ENCODE measurements at places on chromosomes 2 and 18. TPM values are rescaled to one million over a fixed set of nuclear protein-coding genes. Genes with fewer than 3 reads are reported as not detected.

CLIP4 gene
- 5.4 TPM for polyA plus RNA-seq

ZNF804A gene
- 1.3 TPM for polyA plus RNA-seq

SCN3A gene
- 10.8 TPM for polyA plus RNA-seq

GPR155 gene
- 2.8 TPM for polyA plus RNA-seq

CNRIP1 gene
- polyA plus RNA-seq: 32.8 TPM

NETO1 gene
- polyA plus RNA-seq: 2.6 TPM

RIT2 gene
- polyA plus RNA-seq: 8.6 TPM

SFT2D3 gene
- polyA plus RNA-seq: 5.2 TPM

KIAA2012 gene
- polyA plus RNA-seq: 0.42 TPM

BIN1 gene
- 145 TPM for polyA plus RNA-seq

LRP1B gene
- polyA plus RNA-seq: 0.98 TPM

TMEM169 gene
- polyA plus RNA-seq: 8.2 TPM

MOGAT1 gene
- polyA plus RNA-seq: not detected

PPP4R3B gene
- polyA plus RNA-seq: 19.9 TPM

LIMS3 gene
- not detected for polyA plus RNA-seq

KCNG3 gene
- polyA plus RNA-seq: 0.41 TPM

FAHD2B gene
- polyA plus RNA-seq: 26.8 TPM

SERPINB10 gene
- polyA plus RNA-seq: not detected

WBP1 gene
- polyA plus RNA-seq: 177 TPM

ANO7 gene
- 1.3 TPM for polyA plus RNA-seq

DLGAP1 gene
- polyA plus RNA-seq: 8.0 TPM

DYNAP gene
- polyA plus RNA-seq: not detected

CLEC4F gene
- polyA plus RNA-seq: not detected

TMEM185B gene
- polyA plus RNA-seq: 7.3 TPM

STPG4 gene
- polyA plus RNA-seq: not detected

SP140 gene
- polyA plus RNA-seq: not detected

RSAD2 gene
- 2.4 TPM for polyA plus RNA-seq

FAP gene
- 0.32 TPM for polyA plus RNA-seq

TXNDC9 gene
- 6.7 TPM for polyA plus RNA-seq

PKDCC gene
- polyA plus RNA-seq: 4.1 TPM

SLC4A5 gene
- 0.37 TPM for polyA plus RNA-seq

UGT1A5 gene
- polyA plus RNA-seq: not detected

CENPA gene
- 15.8 TPM for polyA plus RNA-seq

UGT1A3 gene
- not detected for polyA plus RNA-seq

RNU2-63P gene
- not detected for polyA plus RNA-seq

ZNF396 gene
- polyA plus RNA-seq: 1.3 TPM

CD28 gene
- polyA plus RNA-seq: 0.15 TPM

SCN9A gene
- 0.22 TPM for polyA plus RNA-seq

TBC1D8 gene
- 15.7 TPM for polyA plus RNA-seq

NEU2 gene
- polyA plus RNA-seq: not detected

CIB4 gene
- not detected for polyA plus RNA-seq

EHD3 gene
- polyA plus RNA-seq: 14.9 TPM

IL18RAP gene
- not detected for polyA plus RNA-seq

FEV gene
- polyA plus RNA-seq: 5.9 TPM

ASB18 gene
- polyA plus RNA-seq: not detected

MYL1 gene
- not detected for polyA plus RNA-seq

SERPINB4 gene
- polyA plus RNA-seq: not detected

DYSF gene
- polyA plus RNA-seq: 41.9 TPM

KLHL41 gene
- polyA plus RNA-seq: 0.29 TPM

EFR3B gene
- 23.8 TPM for polyA plus RNA-seq

DNAH6 gene
- not detected for polyA plus RNA-seq

KCNE4 gene
- polyA plus RNA-seq: 3.6 TPM

PLEKHH2 gene
- polyA plus RNA-seq: 1.0 TPM

MBP gene
- 8,940 TPM for polyA plus RNA-seq

LHCGR gene
- polyA plus RNA-seq: not detected

SERPINB5 gene
- not detected for polyA plus RNA-seq

CDCA7 gene
- polyA plus RNA-seq: 25.0 TPM

TMEM178A gene
- polyA plus RNA-seq: 25.1 TPM

LRRTM4 gene
- 1.1 TPM for polyA plus RNA-seq
